Left renal cortex interstitium (tissue), 4 donors: ENCODE measurements at places on chromosomes 12 and 14. TPM values are rescaled to one million over a fixed set of nuclear protein-coding genes. Genes with fewer than 3 reads are reported as not detected.

Gene DACT1
- polyA plus RNA-seq: 25.6 TPM

Gene PLBD1
- 40.5 TPM for polyA plus RNA-seq

Gene PSEN1
- polyA plus RNA-seq: 69.6 TPM

Gene GRIN2B
- polyA plus RNA-seq: 1.3 TPM
